Left lobe of liver (tissue), 2 donors: ENCODE measurements at places on chromosomes 7 and 10. TPM values are rescaled to one million over a fixed set of nuclear protein-coding genes. Genes with fewer than 3 reads are reported as not detected.

- DNase-seq, result no peak
Observed at GRCh38 chr7:79317728-79318127, 135.7 kb downstream of the MAGI2 start.

DNA sequence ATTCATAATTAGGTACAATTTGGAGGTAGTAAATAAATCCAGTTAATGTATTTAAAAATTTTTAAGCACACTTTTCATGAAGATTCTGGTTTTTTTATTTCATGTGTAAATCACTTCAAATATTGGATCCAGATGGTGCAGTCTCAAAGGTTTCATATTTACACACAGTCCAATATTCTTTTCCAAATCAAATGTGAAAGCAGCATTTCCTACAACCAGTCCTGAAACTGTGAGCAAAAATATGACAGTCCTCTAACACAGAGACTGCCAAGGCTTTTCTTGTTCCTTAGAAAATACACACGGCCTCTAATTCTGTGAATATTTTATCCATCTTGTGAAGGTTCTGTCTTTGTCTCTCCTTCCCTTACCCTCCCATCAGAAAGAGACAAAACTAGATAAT, 645.9 kb downstream of the ARL4A start:
- no peak for DNase-seq

The ABCC2 gene
- 254 TPM for total RNA-seq

- DNase-seq, result no peak
Observed at GRCh38 chr10:97597778-97598177, 8.3 kb downstream of the C10orf62 start.

- DNase-seq, result peak; percentile 29
Observed at GRCh38 chr7:36278069-36278619, 111.5 kb upstream of the ANLN start.

DNA sequence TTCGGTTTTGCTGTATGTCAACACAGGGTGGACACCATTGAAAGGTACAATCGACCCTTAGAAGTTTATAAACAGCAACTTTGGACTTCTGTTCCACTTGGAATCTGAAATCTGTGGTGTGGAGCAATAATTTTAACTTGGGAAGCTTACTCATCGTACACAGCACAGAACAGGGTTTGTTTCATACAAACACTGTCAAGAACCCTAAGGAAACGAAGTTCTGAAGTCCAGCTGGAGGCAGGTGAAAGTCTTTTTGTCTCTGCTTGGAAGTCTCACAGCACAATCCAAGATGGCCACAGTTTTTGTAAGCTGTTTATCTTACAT, 31.5 kb downstream of the NMT2 start:
- DNase-seq, result no peak

The MAT1A gene
- total RNA-seq, result 928 TPM

DNA sequence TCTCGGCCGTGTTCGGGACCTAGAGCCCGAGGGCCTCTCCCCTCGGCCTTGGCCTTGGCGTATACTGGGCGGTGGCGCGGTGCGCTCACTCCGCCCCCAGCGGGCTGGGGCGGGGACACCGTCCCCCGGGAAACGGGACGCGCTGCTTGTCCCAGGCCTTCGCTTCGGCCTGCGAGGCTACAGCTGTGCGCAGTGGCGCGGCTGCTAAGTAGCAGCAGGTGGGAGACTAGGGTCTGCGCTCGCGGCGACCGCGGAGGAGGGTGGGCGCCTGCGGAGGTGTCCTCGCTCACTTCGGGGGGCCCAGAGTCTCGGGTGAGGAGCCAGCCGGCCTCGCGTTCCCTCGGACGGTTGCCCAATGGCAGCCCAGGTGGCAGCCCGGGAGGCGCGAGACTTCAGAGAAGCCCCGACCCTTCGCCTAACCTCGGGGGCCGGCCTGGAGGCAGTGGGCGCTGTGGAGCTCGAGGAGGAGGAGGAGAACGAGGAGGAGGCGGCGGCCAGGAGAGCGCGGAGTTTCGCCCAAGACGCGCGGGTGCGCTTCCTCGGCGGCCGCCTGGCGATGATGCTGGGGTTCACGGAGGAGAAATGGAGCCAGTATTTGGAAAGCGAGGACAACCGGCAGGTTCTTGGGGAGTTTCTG, at the start of gene DNAH11:
DNAH11 (plus strand) TSS at position 149 of the 637 bp plus-strand sequence; CDS start at position 356, 207 bp downstream.
- DNase-seq, result peak; percentile 81

DNA sequence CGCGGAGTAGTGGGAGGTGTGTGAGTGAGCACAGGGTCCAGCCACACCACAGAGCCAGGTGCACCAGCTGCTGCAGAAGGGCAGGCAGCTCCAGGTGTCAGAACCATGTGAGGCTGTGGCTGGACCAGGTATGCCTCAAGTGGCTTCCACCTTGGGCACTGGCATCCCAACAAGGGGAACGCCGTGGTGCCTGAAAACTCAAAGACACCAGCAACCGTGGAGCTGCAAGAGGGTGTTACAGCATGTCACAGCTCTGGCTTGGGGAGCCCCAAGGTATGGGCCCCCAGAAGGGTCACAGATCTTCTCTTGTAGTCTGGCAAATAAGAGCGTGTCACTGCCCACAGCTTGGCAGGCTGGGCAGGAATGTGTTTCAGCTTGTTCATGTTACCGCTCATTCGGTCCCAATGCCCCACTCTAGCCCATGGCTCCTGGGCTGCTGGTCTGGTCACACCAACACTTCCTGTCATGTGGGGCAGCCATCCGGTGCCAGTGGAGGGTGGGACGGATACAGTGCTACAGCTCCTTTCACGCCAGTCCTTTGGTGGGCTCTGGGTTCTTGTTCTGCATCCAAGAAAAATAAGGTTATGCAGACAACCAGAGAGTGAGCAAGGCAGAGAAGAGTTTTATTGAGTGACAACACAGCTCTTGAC, 29.8 kb downstream of the STRA8 start:
- DNase-seq, result no peak

GRCh38 chr7:120278773-120279172, 5.8 kb downstream of the KCND2 start:
- no peak for DNase-seq

DNA sequence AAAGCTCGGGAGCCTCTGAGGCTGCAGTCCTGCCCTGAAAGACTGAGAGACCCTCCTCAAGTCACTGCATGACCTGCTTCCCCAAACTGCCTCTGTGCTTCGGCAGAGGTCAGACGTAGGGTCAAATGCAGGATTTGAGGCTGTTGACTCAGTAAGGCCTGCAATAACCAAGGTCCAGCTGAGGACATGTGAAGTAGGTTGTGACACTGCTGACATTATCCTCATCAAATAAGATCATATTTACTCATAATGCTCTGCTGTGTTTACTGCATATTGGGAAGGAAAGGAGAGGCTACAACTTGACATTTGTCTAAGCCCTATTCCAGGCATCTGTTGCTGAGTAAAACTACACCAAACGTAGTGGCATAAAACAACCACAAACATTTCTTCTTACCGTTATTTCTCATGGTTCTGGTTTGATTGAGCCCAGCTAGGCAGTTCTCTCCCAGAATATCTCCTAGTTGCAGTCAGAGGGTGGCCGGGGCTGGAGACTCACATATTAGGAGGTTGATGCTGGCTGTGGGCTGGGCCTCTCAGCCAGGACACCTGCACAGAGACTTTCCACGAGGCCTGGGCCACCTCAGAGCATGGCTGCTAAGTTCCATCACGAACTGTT, 122.1 kb upstream of the STK17A start:
- DNase-seq, result no peak

- DNase-seq, result no peak
Observed at GRCh38 chr10:32878646-32879045, 79.4 kb downstream of the ITGB1 start.

The UNCX gene
- total RNA-seq, result not detected

DNA sequence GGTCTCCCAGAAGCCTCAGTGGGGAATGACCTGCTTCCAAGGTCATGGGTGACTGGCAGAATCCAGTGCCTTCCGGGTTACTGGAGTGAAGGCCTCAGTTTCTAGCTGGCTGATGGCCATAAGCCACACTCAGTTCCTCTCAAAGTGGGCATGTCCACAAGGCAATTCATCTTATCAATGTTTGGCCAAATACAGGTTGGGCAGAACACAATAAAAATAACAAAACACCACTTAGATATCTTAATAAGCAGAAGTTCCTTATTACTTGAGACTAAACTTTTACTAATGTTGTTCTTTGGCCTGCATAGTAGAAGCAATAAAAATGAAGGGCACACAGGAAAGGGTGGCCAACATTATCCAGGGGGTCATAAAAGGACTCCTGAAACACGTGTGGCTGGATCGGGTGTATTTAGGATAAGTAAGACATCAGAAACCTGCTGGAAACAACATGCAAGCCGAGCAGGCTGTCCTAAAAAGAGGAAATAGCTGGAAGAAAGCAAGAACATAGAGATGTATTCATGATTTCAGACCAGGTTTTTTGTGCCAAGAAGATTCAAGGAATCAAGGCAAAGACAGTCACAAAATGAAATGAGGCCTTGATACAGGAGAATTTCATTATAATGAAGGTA, 19.6 kb upstream of the AKR1C2 start:
- no peak for DNase-seq

DNA sequence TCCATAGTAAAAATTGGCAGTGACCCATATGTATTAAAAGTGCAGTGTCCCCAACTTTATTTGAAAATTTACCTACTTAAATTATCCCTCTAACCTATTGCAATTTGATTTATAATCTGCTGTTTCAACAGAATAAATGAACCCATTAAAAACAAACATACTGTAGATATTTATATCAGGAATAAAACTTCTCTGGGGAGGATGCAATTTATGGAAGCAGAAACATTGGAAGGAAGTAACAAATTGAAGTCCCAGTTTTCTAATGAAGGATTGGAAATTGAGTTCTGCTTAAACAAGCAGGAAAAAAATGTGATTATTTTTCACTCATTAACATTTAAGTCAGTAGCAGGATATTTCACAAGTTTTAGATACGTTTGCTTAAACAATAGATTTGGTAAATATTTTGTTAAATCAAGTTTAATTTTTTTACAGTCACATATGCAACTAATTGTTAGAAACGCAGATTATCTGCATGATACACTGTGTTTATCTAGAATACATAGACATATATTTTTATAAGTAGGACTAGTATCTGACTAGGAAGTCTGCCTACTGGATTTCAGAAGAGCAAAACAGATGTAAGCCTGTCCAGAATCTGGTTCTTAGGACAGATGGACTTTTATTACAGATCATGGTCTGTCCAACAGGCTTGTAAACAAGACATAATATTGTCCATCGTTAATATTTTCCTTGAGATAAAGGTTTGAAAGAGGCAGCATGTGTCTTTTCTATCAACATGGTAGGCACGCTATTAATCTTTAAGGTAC, 5.3 kb downstream of the AGMO start:
- no peak for DNase-seq

The SEMA3D gene
- 0.25 TPM for total RNA-seq

The PLOD3 gene
- total RNA-seq, result 54.8 TPM

DNA sequence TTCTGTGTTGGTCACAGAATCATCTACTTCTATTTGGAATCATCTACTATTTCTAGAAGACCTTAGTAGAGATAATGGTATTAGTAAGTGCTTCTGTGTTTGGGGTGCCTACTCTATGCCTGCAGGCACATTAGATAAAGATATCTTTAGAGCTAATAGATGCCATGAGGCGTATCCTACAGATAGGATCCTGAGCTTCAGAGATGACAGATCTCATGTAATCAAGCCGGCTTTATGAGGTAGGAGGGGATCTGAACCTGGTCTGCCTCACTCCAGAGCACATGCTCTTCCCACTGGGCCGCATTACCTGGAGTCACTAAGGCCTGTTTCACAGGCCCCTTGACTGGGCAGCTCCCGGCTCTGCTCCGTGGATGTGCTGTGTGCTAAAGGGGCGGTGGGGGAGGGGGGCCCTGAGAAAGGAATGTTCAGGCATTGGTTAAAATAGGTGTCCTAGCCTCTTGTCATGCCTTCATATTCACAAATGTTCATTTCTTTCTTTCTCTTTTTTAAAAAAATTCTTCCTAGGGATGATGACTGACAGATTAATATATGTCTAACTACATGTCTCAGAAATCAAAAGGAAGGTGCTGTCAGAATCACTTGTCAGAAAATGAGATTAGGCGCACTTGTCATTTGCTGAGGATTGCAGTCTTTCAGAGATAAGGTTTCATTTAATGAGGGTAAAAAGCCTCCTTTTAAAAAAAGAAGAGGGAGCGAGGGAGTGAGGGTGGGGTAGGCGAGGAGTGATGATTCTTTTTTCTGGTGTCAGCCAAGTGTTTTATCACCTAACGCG, 458.0 kb upstream of the GALNT17 start:
- DNase-seq, result no peak
